ENCODE measurements at places on chromosomes 2 and 18.
A peak's percentile ranks its signal among the peaks of the same experiment; 100 is the strongest.

GRCh38 chr2:201644001-201644400 is 698 bp upstream of the TMEM237 start:
- no peak for DNase-seq

DNA sequence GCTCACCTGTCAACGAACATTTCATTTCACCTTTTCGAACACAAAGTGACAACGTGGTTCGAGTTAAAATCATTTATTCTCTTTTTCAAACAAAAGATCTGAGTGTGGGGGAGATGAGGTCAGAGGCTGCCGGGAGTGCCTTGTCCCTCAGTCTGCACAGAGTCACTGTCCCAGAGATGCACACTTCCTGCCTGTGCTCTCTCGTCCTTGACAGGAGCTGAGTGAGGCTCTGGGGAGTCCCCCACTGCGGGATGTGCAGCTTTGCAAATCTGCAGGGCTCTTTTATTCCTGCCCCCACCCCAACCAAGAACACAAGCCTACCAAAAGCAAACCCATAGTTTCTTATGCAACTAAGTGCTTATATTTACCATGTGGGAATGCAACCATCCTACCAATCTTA is 497.8 kb downstream of the EIPR1 start:
- DNase-seq, result no peak

- no peak for DNase-seq
These were observed 27.7 kb downstream of the NFATC1 start for GRCh38 chr18:79423211-79424007.

DNA sequence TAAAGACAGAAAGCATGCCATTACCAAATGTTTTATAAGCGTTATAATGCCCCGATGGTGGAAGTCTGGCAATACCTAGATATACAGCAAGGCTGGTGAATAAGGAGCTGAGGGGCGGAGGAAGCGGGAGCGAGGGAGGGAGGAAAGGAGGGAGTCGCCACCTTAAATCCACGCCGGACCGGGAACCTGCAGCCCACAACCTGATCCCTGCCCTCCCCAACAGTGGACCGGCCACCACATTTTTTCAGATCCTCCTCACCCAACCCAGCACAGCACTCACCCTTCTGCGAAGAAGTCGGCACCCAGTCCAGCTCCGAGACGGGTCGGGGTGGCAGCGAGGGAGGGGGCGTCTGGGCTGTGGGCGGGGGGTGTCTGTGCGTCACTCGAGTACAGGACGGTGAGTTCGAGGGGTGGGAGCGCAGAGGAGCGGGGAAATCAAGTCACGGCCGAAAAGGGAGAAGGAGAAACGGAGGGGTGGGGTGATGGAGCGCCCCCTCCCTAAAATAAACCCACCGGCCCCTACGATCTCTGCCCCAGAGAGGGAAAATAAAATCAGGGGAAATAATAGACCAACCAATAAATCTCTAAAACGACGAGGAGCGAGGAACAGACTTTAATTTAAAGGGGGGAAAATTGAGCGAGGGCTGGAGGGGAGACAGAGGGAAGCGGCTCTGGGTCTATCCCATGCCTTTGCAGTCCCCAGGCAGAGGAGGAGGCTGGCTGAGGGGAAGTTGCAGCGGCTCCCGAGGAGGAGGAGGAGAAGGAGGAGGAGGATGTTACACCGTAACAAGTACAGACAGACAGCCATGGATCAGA is 96.5 kb upstream of the SERTAD2 start:
- peak; percentile 48 for DNase-seq

- DNase-seq, result peak; percentile 37
These were observed 24.5 kb downstream of the UGP2 start for GRCh38 chr2:63866009-63866709.

All from CD4-positive, alpha-beta T cell treated with Interleukin-17A for 1 hour (primary cell).